ENCODE measurements at places on chromosomes 6 and 20.

DNA sequence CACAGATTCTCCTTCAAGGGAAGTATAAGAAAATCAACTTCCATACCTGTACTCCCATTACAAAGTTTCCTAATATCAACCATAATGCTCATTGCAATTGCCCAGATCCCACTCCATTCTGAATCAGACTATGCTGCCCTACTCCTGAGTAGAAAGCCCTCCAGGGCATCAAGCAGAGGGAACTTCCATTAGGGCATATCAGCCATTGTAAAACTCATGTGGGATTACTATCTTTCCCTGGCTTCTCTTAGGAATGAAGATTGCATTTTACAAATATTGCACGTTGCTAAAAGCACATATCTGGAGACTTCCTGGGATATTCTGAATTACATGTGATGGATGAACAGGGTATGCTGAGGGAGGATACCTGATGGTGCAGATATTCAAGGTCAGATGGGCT is 263.2 kb downstream of the FOXA2 start:
- DNase-seq = no peak

GRCh38 chr6:116218172-116218633 is 35.7 kb downstream of the TSPYL4 start:
- no peak for DNase-seq

DNA sequence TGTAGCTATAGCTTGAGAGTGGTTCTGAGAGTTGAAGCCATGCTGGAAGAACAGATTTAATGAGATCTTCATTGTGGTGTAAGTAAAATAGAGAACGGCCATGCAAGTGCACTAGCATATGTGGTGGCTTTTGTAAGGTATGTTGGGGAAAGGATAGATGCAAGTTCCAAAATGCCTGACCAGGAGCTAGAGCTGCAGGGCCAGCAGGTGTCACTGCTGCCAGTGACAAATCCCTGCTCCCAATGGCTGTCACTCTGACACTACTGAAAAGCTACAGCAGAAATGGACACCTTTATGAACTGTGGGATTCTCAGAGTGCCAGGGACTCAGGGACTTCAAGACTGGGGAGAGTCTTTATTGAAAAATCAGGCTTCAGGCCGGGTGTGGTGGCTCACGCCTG is 23.1 kb upstream of the VIP start:
- DNase-seq = no peak

- no peak for DNase-seq
Measured at GRCh38 chr6:13827032-13827431, 12.7 kb upstream of the MCUR1 start.

DNA sequence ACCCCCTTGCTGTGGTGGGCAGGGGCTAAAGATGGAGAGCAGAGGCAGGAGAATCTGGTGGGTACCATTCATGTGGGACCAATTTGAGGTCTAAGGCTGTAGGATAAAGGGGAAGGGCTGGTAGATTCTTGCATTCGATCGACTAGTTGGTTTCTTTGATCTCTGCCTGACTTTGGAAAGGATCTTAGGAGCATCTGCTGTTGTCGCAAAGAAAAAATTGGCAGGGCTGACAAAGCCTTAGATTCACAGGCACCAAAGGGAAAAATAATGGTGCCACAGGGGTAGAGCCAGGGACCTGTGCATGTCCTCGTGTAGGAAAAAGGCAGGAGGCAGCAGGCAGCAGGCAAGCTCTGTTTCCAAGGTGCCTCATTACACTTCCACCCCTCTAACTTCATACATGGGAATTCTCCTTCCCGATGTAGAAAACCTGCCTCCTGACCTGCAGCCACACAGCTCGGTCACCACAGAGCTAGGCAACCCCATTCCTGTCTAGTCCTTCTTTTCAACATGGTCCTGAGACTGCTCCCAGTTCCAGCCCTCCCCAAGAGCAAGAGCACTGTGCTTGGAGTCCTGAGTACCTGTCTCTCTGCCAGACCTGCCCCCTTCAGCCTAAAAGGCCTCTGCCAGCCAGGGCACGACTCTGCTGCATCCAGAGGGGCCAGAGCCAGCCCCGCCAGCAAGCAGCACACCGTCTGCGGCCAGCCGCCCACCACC is 71.9 kb downstream of the FGD2 start:
- DNase-seq = no peak

GRCh38 chr6:109165392-109165974 is 70.2 kb downstream of the CEP57L1 start:
- DNase-seq = peak; percentile 36

- DNase-seq = no peak
Measured at GRCh38 chr20:32796981-32797451, 22.7 kb upstream of the MAPRE1 start.

DNA sequence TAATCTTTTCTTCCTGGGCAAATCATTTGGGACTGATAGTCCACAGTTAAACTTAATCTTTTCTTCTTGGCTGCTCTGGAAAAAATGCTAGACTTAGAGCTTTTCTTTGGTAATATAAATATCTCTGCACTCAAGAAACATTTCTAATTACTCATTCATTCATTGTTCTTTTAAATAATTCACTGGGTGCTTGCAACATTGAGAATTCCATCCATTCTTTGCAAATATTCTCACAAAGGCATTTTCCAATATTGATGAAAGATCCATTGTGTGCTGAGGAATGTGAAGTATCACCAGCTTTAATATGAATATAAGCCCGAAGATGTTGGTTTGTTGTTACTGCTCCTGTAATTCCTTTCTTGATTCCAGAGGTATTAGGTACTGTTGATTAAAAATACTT is 38.4 kb downstream of the AKAP7 start:
- DNase-seq = no peak

- DNase-seq = no peak
Measured at GRCh38 chr6:27889628-27890444, 22.4 kb downstream of the OR2B2 start.

DNA sequence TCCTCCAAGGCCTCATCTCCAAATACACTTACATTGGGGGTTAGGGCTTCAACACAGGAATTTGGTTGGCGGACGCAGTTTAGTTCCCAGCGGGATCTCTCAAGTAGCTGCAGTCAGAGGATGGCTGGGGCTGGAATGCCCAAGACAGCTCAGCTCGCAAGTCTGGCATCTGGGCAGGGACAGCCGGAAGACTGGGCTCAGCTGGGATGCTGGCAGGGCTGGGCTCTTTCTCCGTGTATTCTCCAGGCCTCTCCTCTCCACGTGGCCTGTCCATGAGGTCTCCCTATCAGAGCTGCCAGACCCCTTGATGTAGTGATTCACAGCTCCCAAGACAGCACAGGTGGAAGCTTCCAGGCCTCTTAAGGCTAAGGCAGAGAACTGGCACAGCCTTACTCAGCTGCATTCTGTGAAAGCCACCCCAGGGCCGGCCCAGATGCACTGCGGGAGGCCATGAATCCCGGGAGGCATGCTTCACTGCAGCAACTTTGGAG is 5.0 kb downstream of the FGD2 start:
- no peak for DNase-seq

DNA sequence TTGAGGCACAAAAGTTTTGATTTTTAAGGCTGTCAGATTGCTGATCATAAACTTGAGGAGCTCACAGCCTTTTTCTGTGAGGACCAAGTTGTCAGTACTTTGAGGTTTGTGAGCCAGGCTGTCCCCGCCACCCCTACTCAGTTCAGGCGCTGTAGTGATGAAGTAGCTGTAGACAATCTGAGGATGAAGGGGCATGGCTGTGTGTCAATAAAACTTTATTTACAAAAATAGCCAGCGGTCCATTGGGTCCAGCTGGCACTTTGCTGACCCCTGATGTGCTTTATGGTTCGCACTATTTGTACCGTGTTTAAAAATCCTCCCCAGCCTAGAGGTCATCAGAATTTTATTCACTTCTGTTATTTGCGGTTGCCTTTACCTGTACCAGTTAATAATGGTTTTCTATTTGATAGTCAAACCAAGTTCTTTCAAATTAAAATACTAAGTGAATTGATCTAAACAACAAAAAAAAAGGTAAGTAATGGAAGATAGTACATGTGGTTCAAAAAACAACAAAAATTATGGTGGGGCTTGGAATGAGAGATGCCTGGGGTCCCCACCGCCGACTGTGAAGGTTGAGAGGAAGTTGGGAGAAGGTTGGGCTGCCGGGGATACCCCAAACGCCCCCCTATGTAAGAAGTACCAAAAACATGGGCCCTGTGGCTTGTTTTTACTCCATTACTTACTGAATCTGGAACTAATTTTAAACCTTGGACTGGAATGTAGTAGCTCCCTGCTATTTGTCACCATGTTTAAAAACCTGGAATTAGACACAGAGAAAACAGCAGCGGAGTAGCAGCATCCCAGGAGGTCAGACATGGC is 123.6 kb downstream of the SYCP2 start:
- DNase-seq = no peak

DNA sequence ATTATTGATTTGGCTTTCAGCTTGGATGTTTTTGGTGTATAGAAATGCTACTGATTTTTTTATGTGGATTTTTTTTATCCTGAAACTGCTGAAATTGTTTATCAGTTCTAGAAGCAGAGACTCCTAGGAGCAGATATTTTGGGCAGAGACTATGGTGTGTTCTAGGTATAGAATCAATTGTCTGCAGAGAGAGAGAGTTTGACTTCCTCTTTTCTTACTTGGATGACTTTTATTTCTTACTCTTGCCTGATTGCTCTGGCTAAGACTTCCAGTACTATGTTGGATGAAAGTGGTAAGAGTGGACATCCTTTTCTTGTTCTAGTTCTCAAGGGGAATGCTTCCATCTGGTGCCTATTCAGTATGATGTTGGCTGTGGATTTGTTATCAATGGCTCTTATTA is 370.6 kb downstream of the PHF3 start:
- no peak for DNase-seq

GRCh38 chr6:158142789-158143188 is 25.3 kb downstream of the SERAC1 start:
- DNase-seq = peak; percentile 46

GRCh38 chr6:136927292-136927691 is 5.2 kb downstream of the SLC35D3 start:
- no peak for DNase-seq

- no peak for DNase-seq
Measured at GRCh38 chr6:49555951-49556350, 5.5 kb downstream of the C6orf141 start.

DNA sequence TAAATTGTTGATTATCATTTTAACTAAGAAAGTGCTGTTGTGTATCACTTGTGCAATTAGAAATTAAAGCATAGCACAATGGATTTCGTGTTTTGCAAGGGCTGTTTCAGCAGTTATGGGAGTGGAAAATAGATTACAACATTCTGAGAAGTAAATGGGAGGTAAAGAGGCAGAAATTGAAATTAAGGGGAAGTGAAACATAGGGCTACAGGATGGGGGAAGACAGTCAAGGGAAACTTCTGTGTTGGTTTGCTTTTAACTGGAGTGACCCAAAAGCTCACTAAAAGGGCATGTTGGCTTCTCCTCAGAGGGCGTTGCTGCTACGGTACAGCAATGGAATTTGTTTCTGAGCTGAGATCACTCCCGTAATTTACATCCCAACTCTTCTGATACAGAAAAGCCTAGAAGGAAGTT is 147.5 kb downstream of the BCAS1 start:
- DNase-seq = no peak

- no peak for DNase-seq
Measured at GRCh38 chr6:141211845-141212244, 920.9 kb upstream of the GJE1 start.

DNA sequence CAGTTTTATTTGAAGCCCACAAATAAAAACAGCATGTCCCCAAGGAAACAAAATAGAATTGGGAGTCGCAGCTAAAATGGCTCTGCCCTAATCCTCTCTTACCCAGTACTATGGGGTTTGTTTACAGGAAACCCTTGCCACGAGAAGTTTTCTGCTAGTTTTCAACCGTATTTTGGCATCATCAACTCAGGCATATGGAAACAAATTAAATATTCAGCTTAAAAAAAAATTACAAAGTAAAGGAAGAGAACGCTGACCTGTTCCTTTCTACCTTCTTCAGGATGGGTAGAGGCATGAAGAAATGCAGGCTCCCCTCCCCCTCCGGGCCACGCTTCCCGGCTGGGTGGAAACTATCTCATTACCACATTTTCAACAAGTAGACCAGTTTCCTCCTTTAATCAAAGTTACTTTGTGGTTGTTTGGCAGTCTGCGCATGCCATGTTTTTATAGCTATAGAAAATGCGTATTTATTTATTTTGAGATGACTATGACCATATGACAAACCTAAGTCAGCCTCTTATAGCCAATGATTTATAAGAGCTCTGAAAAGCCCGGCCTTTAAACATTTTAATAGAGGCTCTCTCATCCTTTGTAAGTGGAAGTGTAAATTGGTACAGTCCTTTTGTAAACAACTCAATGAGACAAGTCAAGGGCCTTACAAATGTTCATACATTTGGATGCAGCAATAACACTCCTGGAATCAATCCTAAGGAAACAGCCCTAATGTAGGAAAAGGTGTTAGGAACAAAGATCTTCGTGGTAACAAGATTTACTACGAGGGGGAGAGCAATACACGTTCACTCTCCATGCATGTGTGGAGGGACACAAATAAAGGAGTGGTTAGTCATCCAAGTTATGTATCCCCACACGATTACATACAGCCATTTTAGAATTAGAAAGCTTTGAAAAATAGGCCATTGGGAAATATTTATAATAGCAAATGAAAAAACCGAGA is 16.1 kb upstream of the ZNF217 start:
- DNase-seq = no peak

GRCh38 chr6:75282706-75283105 is 1.9 kb downstream of the TMEM30A start:
- DNase-seq = no peak

DNA sequence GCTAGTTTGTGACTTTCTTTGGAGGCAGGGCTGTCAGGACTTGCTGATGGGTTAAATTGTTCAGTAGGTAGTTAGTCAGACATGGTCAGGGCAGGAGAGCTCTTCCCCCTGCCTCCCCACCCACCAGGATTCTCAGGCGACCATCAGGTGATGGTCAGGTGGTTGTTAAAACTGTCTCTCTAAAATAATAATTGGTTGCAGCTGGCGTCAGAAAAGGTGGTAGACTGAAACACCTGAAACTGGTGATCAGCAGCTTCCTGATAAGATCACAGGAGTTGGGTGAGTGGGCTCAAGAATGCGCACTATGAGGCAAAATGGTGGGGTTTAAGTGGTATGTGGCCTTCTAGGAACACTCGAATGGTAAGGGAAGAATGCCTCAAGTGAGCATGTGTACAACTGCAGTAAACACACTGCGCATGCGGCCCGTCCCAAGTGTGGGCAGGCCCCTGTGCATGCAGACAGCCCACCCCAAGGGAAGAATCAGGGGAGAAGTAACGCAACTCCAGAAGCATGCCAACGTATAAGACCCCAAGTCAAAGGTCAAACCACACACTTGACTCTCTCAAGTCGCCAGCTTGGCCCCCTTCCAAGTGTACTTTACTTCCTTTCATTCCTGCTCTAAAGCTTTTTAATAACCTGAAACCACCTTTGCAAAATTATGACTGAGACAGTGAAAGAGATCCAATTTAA is 7.9 kb upstream of the BLCAP start:
- DNase-seq = no peak

GRCh38 chr6:72863131-72863530 is 241.3 kb downstream of the KCNQ5 start:
- no peak for DNase-seq

Data from AG04449 (cell line).